Kidney (tissue), 22 donors: ENCODE measurements at places on chromosomes 5 and 9. TPM values are rescaled to one million over a fixed set of nuclear protein-coding genes. Genes with fewer than 3 reads are reported as not detected.

GRCh38 chr9:134622896-134623257, 18.7 kb upstream of the COL5A1 start:
- DNase-seq = no peak

- DNase-seq = no peak
Measured at GRCh38 chr5:83277154-83277553, 194.4 kb upstream of the VCAN start.

DNA sequence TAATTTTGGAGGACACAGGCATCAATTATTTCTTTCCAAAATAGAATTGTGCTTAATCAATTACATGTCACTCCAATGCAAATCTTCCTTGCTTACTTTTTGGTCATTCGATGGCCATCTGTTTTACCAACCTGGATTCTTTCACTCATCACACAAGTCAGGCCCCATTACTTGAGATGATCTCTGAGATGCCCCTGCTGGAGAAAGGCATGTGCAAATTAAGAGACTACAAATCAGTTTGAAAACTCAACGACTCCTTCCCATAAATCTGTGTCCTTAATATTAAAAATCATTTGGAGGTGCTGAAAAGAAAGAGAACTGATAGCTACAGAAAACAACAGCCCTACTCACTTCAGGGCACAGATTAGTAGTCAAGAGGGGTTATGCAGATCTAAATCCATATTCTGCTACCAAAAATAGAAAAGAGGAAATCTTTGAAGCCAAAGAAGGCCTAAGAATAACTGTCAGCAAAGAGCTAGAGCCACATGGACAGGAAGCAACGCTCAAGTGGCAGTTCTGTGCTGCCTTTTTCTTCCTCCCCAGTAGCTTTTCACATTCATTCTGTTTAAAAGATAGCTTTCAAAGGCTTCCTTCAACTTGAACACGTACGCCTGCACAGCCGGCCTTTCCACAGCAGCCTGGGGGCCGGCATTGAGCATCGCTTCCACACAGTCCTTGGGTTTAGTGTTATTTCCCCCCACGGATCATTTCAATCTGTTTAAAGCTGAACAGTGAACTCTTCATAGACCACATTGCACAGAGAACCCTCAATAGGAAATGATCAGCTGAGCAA, 79.3 kb upstream of the MAP3K1 start:
- DNase-seq = peak; percentile 87

GRCh38 chr9:92406477-92406876, 2.1 kb upstream of the OGN start:
- DNase-seq = no peak

DNA sequence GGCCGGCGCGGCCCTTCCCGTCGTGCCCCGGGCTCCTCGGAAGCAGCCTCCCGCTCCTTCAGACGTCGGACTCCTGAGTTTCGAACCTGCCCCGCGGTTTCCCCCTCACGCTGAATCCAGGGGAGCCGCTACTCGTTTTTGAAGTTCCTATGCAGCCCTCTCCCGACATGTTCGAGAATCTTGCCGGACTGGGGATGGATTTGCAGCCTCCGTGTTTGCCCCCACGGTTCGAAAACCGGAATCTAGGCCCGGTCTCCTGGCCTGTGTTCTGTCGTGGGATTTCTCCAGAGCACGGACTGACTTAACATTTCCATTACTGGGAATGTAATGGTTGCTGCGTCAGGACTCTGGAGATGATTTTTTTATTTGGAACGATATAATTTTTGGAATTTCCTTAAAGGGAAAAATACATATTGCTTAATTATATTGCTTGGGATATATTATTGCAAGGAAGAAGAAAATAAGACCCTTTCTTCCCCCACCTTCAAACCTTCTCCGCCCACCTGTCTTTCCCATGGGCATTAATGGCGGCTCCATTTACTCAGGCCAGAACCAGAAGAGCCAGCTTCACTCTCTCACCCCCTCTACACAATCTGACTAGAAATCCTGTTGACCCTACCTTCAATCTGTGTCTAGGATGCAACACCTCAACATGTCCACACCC, 8.5 kb upstream of the MGAT1 start:
- peak; percentile 81 for DNase-seq

FBP2 gene
- not detected for total RNA-seq

SPATA31D1 gene
- not detected for total RNA-seq

CDH9 gene
- 2.1 TPM for total RNA-seq
